ENCODE measurements at places on chromosomes 12 and 14.

DNA sequence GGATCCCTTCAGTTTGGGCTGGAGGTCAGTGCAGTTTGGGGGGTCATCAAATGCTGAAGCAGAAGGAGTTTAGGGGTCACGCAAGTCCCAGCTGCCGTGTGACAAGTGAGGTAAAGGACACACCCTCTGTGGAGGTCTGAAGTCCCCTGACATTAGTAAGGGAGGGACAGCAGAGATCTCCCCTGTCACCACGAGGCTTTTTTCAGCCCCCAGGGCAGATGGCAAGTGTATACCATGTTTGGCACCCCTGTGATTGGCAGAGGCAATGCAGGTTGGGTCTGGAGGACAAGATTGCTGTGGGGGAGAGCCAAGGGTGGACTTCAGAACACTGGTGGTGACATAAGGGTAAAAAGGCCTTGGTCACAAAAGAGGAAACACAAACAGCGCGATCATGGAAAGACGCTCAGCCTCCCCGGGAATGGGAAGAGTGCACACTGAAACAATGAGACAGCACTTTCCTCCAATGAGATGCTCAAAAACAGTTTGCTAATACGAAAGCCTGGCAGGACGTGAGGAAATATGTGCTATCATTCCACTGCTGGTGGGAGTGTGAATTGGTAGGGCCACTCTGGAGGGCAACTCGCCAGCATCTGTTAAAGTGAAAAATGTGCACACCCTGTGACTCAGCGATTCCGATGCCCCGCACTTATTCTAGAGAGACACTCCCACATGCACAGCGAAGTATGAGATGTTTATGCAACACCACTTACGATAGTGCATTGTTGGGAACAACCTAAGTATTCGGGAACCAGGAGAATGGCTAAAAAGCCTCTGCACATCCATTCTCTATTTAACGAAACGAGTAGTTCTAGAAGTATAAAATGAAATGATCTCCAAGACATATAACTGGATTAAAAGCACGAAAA, 14.4 kb upstream of the CD27 start:
- DNase-seq, result peak; percentile 99

DNA sequence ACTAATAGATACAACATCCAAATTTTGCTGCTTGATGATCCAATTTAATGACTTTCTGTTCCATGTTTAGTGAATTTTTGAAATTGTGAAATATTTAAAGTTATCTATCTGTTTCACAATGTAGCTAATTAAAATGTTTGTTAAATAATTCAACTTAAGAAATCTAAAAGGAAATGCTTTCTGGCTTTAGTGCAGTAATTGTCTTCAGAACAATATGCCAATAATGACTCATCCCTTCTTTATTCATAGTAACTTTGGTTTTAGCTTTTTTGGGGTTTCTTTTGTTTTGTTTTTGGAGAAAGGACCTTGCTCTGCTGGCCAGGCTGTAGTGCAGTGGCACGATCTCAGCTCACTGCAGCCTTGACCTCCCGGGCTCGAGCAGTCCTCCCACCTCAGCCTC, 479.2 kb upstream of the RGS6 start:
- DNase-seq, result no peak

GRCh38 chr12:2646341-2646740, 148.4 kb upstream of the FKBP4 start:
- no peak for DNase-seq

GRCh38 chr12:50085615-50086072, 502 bp downstream of the SMARCD1 start:
- DNase-seq, result no peak

DNA sequence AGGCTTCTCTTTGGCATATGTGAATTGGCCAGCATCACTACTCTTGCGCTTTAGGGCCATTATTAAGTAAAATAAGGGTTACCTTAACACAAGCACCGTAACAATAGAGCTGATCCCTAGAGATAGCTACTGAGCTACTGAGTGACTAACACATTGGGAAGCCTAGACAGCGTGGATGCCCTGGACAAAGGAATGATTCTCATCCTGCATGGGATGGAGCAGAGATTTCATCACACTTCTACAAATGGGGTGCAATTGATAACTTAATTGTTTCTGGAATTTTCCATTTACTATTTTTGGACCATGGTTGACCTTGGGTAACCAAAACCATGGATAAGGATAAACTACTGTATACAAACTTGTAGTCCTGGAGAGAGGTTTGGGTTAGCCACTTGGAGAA, 57.1 kb downstream of the FBXO34 start:
- no peak for DNase-seq

GRCh38 chr12:114238808-114239207, 167.1 kb downstream of the TBX5 start:
- DNase-seq, result peak; percentile 63

GRCh38 chr14:96118391-96118790, 79.2 kb downstream of the C14orf132 start:
- DNase-seq, result no peak

DNA sequence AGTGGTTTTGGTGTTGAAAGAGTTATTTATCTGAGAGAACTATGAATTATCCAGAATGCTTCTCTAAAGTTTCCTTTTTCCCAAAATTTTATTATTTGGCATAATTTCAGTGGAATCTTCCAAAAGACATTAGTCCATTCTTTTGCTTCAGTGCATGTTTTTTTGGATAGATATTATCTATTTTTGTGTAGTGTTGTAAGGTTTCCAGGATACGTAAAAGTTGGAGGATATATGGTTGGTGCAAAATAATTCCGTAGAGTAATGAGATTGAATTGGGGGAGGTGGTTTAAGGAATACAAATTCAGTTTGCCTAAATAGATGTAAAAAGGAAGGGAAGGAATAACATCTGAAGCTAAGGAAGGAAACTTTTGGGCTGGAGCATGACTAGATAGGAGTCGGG, 186.6 kb downstream of the RGS6 start:
- no peak for DNase-seq

DNA sequence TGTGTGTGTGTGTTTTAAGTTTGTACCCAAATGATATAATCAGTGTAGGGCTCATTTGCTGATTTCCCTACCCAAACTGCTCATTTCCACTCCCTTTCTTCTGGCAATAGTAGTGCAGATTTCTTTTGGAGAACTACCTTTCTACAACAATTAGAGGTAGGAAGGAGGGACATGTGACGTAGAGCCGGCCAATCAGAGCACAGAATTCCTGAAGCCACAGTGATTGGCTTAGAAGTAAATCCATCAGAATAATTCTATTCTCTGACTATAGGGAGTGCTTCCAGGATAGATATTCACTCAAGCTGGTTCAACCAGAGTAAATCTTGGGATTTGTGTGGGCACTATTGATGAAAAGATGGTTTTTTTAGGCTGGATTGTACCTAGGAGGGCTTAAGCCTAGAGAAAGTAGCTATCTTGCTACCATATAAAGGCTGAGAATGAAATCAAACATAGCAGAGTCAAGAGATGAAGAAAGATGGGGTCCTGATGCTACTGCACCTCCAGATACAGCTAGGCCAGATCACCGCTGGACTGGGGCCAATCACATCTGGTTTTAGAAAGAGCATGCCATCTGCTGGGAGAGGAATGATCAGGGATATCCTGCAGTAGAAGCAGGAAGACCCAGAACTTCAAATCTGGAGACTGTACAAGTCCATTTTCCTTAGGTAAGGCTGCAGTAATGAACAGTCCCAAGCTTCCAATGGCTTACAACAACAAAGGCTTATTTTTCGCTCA, 54.1 kb upstream of the NUAK1 start:
- DNase-seq, result no peak

DNA sequence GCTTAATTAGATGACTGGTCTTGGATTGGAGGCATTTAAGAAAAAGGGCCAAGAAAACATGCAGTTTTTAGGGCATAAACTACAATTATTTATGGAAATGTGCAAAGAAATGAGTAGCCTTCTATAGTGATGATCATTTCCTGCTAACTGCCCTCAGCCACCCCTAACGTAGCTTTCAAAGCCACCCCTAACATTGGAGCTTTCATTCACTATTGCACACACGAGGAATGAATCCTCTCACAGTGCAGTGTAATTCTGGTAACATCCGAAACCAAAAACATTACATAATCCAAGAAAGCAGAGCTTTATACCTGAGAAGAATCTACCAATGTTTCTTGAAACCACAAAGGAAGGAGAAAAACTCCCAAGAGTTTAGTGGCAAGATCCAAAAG, 1003.6 kb downstream of the TMEM121 start:
- DNase-seq, result no peak

- DNase-seq, result no peak
Observed at GRCh38 chr12:117718559-117718958, 250.2 kb downstream of the KSR2 start.

DNA sequence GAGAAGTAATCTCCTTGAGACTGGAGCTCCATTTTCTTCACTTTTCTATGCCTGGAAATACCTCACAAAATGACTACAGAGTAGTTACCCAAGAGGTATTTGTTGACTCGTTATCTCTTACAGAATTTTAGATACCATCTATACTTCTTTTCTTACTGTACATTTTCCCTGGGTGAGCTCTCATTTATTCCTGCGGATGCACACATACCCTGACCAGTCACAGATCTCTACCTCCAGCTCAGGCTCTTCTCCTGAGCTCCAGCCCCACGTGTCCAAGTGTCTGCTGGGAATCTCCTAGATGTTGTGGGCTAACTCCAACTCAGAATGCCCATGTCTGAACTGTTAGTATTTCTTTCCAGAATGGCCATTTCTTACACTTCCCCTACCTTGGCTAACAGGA, 403.1 kb downstream of the RAD51B start:
- DNase-seq, result no peak

- no peak for DNase-seq
Observed at GRCh38 chr14:91897106-91897701, 29.9 kb upstream of the TC2N start.

DNA sequence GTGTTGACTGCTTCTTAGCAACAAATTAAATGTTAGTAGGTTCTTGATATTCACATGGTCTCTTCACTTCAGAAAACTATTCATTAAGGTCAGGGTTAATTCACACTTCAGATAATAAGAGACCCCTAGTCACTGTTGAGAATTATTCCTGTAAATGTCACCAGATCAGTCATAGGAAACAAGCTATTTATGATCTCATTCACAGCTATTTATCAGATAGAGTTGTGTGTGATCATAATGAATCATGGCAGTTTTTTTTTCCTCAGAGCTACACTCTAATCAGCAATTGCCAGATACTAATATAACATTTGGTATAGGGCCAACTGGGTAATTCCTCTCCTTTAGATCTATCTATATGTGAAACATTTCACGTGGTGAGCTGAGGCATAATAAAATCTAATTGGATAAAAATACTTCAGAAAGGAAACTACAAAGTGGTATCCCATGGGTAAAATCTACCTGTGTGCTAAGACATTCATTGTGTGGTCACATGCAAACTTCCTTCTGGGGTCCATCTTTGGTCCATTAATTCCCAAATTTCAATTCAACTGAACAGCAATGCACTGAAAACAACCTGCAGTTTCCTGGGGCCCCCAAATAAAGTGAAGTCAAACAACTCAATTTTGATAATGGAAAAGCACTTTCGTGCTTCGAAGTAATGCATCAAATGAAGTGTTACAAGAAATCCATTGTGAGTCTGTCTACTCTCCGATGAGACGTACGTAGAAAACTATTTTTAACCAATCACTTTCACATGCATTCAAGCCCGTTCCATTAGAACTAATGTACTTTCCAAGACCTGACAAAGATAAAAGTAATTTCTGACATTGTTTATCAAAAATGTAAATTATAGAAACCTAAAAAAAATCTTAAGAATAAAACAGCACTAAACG, 197.0 kb downstream of the ACSS3 start:
- no peak for DNase-seq

All from right atrium auricular region (tissue), 2 donors.